Amniotic stem cell (primary cell): ENCODE measurements at places on chromosomes 1 and 21.

- no peak for DNase-seq
Measured at GRCh38 chr21:41885341-41886024, 6.3 kb upstream of the PRDM15 start.

DNA sequence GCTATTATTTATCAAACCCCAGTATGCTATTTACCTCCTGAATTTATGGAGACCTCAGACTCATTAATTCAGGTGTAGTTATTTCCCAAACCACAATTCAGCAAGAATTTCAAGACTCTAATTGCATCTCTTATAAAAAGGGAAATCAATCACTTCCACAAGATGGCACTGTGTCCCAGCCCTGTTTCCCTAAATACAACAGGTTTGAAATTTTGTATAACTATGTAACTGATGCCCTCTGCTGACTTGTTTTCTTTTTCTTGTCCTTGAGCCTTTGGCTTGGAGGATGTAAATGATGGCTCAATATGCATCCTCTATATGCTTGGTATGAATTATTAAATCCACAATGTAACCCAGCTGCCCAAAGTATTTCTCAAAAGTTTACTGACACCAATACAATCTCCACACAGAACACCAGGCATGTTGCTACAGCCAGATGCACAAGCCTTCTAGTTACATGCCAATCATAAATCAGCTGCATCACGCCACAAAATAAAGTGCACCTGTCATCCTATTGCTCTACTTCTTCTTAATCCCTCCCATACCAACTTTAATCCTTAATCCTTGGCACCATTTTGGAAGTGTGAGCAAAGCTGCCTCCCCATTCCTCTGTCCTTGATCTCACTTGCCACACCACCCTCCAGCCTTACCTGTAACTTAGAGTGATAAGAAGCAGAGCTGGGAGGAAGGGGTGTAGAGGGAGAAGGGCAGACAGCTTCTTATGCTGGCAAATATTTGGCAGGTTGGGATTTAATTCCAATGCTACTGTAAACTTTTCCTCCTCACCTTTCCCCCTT lies 9.0 kb downstream of the C1orf105 start:
- peak; percentile 60 for DNase-seq

DNA sequence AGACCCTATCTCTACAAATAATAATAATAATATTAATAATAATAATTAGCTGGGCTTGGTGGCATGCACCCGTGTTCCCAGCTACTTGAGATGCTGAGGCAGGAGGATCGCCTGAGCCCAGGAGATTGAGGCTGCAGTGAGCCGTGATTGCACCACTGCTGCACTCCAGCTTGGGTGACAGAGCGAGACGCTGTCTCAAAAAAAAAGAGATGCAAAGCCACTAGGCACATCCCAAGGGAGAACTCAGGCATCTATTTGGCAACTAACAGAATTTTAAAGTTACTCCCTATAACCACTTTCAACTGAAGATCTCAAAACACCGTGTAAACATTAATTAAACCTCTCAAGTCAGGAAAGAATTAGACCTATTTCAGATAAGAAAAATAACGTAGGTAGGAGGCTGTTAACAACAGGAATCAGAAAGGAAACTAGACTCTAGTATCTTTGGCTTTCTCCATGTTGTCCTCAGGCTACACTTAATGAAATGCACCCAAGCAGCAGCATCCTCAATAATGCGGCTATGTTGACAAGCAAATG lies 3.7 kb downstream of the RNF19B start:
- no peak for DNase-seq

DNA sequence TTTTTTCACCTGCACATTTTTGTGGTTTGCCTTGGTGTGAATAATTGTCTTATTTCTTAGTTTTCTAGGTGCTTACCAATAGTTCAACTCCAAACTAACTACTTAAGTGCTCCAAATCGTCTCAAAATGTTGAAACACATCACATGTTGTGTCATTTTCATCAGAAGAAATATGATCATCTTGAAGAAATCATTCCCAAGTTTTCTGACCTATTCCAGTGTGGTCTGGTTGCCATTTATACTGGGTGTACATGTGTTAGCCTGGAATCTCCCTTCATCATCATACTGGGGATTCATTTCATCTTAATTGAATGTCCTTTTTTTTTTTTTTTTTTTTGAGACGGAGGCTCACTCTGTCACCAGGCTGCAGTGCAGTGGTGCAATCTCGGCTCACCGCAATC lies 67.0 kb downstream of the EIF2B3 start:
- DNase-seq: no peak

GRCh38 chr1:61463220-61463619 lies 261.7 kb downstream of the TM2D1 start:
- DNase-seq: no peak
